ENCODE measurements at places on chromosomes 3 and 15.

GRCh38 chr15:63040509-63040908 lies 2.0 kb upstream of the TPM1 start:
- no peak for DNase-seq

DNA sequence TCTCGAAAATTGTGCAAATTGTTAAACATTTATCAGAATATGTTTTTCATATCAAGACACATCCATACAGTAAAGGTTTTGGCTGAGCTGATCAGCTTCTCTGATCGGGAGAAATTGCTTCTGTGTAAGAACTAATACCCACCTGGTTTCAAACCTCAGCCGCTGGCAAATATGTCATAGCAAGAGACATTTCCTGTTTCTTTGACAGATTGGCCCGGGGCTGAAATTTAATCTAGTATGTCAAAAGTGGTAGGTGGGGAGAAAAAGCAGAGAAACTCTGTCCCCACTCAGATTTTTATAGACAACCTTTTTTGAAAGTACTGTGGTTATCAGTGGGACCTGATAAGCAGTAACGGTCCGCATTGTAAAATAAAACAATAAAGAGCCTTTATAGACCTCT lies 88.8 kb upstream of the SLC24A5 start:
- DNase-seq, result no peak

- no peak for DNase-seq
These were observed 8.3 kb upstream of the THSD4 start for GRCh38 chr15:71106802-71107500.

- DNase-seq, result no peak
These were observed 206.0 kb downstream of the THRB start for GRCh38 chr3:24288496-24289236.

- DNase-seq, result peak; percentile 73
These were observed 66.0 kb downstream of the VPS13C start for GRCh38 chr15:61994216-61994615.

DNA sequence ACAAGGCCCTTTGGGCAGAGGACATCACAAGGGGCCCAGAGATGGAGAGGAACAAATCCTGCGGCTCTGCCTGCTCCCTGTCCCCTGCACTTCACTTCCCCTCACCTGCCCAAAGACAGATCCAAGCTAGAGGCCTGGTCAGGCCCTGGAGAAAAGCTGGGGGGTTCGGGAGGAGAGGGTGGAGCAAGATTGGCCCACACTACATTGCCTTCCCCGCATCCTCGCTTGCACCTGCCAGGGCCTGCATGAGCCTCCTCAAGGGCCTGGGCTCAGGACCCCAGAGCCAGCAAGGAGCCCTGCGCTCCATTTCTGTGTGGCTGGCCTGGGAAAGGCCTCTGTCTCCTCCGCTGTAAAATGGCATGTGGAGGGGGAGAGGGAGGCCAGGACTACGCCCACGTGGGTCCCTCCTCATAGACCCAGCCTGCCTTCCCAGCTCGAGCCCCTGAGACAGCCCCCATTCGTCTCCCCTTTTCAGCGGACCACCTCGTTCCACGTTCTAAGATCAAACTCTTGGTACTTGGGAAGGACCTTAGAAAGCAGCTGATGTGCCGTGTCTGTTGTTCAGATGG lies 106.0 kb downstream of the HMG20A start:
- no peak for DNase-seq

- DNase-seq, result no peak
These were observed 78.6 kb upstream of the TSEN2 start for GRCh38 chr3:12405432-12406272.

GRCh38 chr3:46365041-46365440 lies 5.7 kb upstream of the CCR5 start:
- no peak for DNase-seq

DNA sequence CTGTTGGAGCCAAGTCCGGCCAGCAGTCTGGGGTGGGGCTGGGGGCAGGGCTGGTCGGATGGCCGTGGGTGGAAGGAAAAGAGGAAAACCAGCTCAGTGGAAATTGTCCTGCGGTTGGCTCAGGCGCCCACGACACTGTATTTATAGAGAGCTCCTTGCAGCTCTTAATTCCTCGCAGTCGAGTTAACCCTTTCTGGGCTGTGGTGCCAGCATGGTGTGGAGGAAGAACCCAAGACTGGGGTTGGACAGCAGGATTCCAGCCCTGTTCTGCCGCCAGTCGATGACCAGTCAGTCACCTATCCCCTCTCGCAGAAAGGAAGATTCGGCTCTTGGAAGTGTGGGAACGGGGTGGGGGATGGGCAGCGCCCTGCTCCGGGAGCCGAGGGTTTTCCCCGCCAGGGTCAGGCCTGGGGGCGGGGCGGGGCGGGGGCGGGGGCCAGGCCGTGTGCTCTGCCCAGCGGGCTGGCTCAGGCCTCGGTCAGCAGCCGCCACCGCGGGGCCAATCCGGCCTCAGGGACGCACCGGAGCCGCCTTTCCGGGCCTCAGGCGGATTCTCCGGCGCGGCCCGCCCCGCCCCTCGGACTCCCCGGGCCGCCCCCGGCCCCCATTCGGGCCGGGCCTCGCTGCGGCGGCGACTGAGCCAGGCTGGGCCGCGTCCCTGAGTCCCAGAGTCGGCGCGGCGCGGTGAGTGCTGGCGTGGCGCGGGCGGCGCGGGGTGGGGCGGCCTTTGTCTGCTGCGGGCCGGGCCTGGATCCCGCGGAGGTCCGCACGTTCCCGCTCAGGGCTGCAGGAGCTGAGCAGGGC lies at the start of gene CD276:
TSS of gene CD276 (plus strand) at position 607 of the 804 bp plus-strand sequence. CDS start 15,257 bp downstream, outside the sequence.
- no peak for DNase-seq
